Astrocyte of the hippocampus (primary cell): ENCODE measurements at places on chromosomes 1 and 21.

- DNase-seq, result no peak
Measured at GRCh38 chr21:29604076-29604475, 305.4 kb downstream of the BACH1 start.

- no peak for DNase-seq
Measured at GRCh38 chr1:169648709-169649108, 18.8 kb upstream of the SELP start.

GRCh38 chr1:160124705-160125478 is 9.3 kb downstream of the ATP1A2 start:
- DNase-seq, result peak; percentile 83

GRCh38 chr1:82700476-82700875 is 899.7 kb downstream of the ADGRL2 start:
- DNase-seq, result no peak

- peak; percentile 6 for DNase-seq
Measured at GRCh38 chr1:225250432-225250831, 177.4 kb downstream of the LBR start.

DNA sequence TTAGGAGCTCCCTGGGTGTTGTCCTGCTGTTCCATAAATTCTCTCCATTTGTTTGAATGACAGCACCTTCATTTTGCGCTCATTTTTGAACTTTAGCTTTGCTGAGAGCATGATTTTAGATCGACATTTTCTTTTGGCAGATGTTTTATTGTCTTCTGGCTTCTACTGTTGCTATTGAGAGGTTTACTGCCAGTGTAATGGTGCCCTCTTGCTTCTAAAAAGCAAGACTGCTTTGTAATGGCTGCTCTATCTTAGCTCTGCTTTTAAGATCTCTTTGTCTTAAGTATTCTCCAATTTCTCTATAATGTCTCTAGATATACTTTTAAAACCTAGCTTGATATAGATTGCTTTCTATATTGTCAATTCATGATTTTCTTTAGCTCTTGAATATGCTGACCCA is 27.8 kb downstream of the THEM4 start:
- no peak for DNase-seq

GRCh38 chr1:87030740-87031690 is 116.6 kb downstream of the HS2ST1 start:
- DNase-seq, result no peak

GRCh38 chr1:16145030-16145661 is 10.7 kb downstream of the EPHA2 start:
- DNase-seq, result peak; percentile 93

- DNase-seq, result no peak
Measured at GRCh38 chr1:230066031-230066430, 1.0 kb upstream of the GALNT2 start.

DNA sequence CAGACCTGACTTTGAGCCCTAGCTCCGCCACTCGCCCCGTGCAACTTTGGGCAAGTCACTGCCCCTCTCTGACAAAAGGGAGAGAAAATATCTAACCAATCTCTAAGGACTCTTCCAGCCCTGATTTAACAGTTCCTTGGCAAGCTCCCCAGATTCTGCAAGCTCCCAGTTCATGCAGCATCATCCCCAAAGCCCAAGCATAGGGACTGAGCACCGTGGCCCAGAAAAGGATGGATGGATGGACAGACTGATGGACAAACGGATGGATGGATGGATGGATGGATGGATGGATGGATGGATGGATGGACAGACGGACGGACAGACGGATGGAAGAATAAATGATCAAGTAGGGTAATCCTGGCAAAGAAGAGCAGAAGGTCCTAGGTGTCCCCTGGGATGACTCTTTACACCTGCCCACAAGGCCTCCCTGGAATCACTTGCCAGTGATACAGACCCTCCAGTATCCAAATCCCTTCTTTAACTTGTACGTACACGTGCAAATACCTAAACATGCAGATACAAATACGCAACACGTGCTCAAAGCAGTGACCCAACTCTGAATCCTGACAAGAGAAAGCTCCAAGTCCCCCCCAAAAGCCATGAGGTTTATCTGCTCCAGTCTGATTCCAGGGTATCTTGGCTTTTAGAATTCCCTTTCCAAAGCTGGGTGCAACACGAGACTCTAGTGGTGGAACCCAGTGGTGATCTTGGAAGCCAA is 16.0 kb downstream of the IFFO2 start:
- DNase-seq, result peak; percentile 58

- DNase-seq, result no peak
Measured at GRCh38 chr1:248847181-248847955, 9.3 kb downstream of the ZNF672 start.

DNA sequence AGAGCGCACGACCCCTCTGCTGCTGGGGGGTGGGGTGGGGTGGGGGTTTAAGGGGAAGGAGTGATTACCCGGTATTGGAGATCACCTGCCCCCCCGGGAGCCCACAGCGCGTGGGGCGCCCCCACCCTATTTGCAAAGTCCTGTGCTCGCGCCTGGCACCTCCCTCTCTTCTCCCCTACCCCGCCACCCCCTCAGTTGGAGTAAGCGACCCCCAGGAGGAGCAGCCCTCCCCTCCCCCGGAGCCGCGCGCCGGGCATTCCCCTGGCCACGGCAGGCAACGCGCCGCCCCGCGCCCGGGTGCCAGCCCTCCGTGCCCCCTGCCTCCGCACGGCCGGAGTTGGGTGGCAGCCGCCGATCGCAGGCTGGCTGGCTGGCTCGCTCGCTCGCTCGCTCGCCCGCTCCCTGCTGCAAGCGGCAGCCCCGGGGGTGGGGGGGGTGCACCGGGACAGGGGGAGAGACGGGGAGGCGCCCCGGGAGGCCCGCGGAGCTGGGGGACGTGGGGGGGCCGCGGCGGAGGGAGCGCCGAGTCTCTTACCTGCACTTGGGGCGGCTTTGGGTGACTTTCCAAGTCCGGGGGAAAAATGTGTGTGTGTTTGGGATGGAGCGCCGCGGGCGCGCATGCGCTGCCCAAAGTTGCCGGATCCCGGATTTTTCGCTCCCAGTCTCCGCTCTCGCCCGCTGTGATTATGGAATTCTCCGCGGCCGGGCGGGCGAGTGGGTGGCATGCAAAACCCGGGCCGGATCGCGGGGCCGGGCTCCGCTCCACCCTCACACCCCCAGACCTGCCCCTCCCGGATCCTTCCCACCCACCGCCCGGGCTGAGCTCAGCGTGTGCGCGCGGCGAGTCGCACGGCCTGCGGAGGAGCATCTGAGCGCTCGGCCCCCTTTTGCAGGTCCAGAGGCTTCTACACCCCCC is at the start of gene CASZ1:
TSS of gene CASZ1 (minus strand) at position 618 of the 916 bp plus-strand sequence. CDS start 102,757 bp downstream, outside the sequence.
- DNase-seq, result peak; percentile 96

- no peak for DNase-seq
Measured at GRCh38 chr1:151501474-151501873, 9.7 kb upstream of the CGN start.

- peak; percentile 84 for DNase-seq
Measured at GRCh38 chr1:113109908-113110554, 37.0 kb downstream of the LRIG2 start.

GRCh38 chr1:179090522-179090921 is 8.7 kb downstream of the TOR3A start:
- no peak for DNase-seq

- no peak for DNase-seq
Measured at GRCh38 chr1:173414136-173414535, 63.0 kb upstream of the PRDX6 start.

DNA sequence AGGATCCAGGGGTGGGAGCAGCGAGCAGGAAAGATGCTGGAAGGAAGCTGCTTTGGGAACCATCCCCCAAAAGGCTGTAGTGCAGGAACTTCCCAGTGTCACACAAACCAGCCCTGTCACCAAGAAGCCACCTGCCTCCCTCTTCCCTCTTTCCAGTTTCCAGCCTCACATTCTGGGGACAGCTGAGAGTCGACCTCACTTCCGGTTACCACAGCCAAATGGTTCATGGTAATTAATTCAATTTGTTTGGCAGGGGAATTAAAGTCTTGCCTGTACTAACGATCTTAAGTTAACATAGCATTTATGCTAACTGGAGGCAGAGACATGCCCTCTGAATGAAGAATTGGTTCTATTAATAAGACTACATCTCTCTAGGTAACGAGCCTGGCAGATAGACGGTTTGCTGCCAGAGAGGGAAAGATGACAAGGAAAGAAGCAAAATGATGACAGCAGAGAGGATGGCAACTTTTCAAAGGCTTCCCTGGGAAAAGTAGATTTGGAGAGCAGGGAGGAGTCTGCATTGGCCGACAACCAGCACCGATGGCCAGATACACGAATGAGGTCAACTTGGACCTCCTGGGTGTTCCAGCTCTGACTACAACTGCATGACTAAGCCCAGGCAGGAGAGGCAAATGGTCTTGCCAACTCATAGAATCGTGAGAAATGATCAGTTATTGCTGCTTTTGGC is 64.1 kb downstream of the TMCO4 start:
- DNase-seq, result peak; percentile 93

- DNase-seq, result peak; percentile 20
Measured at GRCh38 chr1:223006917-223007648, 136.0 kb downstream of the TLR5 start.

DNA sequence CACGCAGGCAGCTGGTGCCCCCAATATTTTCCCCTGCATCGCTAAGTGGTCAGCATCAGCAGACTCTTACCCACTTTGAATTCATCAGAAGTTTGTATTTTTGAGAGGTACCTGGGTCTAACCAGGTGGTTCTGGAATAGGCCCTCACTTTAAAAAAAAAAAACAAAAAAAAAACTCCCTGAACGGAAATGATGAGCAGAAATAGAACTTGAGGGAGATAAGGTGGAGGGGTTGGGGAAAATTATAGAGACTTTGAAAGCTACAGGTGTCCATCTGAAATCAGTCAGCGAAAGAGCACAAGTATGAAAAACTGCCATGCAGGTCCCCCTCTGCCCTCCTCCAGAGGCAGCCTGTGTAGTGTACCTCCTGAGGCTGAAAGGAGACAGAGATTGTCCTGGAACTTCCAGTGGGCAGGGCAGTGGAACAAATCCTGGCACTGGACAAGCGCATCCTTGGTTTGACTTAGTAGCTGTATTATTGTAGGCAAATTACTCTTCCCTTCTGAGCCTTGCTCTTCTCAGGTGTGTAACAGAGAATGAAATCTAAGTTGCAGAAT is 1.2 kb downstream of the SLAMF7 start:
- no peak for DNase-seq

DNA sequence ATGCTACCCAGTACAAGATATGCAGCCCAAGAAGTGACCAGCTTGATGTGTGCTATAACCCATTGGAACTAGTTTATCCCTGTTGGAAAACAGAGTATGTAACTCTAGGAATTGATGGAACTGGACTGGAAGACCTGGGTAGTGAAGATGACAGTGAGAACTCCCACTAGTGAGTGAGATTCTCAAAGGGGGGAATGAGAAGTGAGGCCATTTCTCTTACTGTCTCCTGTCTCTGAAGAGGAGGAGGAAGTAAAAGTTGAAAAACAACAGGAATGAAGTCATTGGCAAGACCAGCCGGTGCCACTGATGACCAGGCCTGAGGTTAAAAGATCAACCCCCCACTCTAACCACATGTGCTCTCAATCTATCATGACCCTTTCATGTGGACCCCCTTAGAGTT is 20.9 kb downstream of the PLA2G2F start:
- DNase-seq, result peak; percentile 9

DNA sequence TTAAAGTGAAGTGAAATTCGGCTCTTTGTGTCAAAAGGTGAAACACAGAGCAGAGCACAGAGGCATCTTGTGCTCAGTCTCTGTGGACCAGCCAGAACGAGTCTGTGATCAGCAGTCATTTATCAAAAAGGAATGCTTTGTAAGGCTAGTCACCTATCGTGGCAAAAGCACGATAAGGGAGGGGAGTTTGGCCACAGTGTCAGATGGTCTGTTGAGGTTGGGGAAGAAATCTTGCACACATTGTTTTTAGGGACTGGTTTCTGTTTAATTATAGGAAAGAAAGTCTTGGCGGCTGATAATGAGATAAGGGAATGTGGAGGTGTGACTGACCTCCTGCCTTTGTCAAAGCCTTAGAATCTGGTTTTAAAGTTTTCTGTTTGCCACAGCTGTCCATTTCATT is 58.2 kb upstream of the KIAA1614 start:
- DNase-seq, result peak; percentile 61
